G401 (cell line): ENCODE measurements at places on chromosomes 1 and 21.

GRCh38 chr21:29368906-29369305 is 70.2 kb downstream of the BACH1 start:
- no peak for DNase-seq

- DNase-seq = no peak
Observed at GRCh38 chr1:159929155-159930051, 4.1 kb upstream of the TAGLN2 start.

DNA sequence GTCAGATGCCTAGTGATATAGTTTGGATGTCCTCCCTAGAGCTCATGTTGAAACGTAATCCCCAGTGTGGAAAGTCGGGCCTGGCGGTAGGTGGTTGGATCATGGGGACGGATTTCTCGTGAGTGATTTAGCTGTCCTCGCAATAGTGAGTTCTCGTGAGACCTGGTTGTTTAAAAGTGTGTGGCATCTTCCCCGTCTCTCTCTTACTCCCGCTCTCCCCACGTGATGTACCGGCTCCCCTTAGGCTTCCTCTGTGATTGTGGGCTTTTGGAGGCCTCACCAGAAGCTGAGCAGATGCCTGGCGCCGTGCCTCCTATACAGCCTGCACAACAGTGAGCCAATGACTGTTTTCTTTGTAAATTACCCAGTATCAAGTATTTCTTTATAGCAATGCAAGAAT is 264.5 kb downstream of the TTLL7 start:
- no peak for DNase-seq

GRCh38 chr1:69016468-69016867 is 519.6 kb upstream of the DEPDC1 start:
- no peak for DNase-seq

DNA sequence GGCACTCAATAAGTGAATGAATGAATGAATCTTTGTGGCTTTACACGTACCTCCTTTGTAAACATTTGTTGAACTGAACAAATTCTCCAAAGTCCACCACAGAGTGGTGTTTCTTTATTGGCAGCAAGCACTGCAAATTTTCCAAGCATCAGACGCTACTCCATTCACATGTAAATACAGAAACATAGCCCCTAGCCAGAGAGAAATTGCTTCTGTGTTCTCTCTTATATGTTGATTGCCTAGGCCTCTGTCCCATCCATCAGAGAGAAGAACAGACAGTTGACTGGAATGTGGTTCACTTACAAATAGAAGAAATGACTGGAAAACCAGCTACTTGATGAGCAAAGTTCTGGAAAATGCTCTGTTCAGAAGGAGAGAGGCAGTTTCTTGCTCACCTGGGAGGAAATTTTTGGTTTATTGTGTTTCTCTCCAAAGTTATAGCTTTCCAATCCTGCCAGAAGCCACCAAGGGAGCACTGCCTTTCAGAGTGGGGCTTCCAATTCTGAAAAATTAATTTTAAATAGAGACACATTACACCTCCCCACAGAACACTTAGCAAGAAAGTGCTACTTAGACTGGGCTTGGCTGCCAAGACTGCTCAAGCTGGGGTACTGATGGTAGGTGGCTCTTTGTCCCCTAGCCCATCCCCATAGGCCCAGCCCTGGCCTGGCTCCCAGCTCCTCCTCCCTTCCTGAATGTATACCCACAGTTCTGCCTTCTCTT is 18.1 kb upstream of the KIRREL1 start:
- no peak for DNase-seq
